Esophagus mucosa (tissue), 1 donor: ENCODE measurements at places on chromosomes 3 and 15.
A peak's percentile ranks its signal among the peaks of the same experiment; 100 is the strongest.

DNA sequence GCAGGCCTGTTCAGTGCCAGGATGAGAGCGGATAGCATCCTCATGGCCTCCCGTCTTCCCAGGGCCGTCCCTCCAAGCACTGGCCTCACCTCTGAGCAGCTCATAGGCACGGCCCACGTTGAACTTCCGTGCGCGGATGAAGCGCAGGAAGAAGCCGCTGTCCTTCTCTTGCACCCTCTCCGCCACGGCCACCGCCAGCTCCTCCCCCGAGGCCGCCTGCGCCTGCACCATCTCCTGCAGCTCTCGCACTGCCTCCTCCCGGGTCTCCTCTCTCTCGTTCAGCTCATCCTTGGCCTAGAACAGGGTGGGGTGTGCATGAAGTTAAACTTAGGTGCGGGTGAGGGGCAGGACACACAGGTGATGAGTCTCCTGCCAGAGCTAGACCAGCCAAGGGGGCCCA, 4.3 kb downstream of the RLBP1 start:
- ATAC-seq: no peak

DNA sequence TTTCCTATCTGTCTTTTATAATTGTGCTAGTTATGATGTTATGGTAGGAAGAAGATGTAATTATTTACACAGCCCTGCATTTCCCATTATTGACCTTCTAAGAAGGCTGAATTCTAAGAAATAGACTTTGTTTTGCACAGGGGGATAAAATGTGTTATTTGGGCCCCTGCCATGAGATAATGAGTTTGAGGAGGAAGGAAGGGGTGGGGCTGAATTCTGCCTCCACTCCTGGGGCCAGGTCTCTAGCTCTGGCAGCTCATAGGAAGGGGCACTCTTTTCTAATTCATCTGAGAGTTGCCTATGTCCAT, 69.2 kb upstream of the GOLGA8B start:
- no peak for ATAC-seq

GRCh38 chr3:133547432-133548041, 25.9 kb upstream of the CDV3 start:
- ATAC-seq: peak; percentile 83

GRCh38 chr15:42107473-42107872, 13.1 kb upstream of the PLA2G4D start:
- ATAC-seq: peak; percentile 78

DNA sequence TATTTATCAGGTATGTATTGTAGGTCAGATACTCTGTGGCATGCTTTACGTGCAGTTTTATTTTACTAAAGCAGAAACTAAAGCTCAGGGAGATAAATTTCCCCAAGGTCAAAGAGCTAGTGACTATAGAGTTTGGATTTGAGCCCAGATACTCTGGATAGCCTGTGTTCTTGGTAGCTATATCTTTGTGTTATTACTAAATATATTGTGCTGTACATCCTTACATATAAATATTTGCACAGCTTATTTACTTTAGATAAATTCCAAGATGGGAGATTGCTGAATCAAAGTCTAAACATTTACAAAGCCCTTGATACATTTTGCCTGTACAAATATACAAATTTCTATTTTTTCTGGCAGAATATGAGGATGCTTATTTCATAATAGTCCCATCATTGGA, 660.9 kb upstream of the NAALADL2 start:
- ATAC-seq: no peak

DNA sequence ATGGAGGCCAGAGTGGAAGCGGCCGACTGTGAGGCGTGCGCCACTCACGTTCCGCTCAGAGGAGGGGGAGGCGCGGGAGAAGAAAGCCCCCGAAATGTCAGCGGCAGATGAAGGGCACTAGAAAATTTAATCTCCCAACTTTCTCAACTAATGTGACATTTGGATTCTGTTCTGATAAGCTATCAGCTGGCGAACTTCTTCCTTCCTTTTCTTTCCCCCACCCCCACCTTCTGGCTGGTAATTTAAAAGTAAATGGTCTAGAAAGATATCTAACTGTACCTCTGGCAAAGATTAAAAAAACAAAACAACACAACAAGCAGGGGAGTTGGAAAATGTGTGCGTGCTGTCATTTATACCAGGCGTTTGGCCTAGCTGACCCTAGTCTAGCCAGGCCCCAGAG, 26.4 kb upstream of the TMEM115 start:
- ATAC-seq: no peak

GRCh38 chr3:77871436-77871835, 831.5 kb downstream of the ROBO2 start:
- no peak for ATAC-seq

DNA sequence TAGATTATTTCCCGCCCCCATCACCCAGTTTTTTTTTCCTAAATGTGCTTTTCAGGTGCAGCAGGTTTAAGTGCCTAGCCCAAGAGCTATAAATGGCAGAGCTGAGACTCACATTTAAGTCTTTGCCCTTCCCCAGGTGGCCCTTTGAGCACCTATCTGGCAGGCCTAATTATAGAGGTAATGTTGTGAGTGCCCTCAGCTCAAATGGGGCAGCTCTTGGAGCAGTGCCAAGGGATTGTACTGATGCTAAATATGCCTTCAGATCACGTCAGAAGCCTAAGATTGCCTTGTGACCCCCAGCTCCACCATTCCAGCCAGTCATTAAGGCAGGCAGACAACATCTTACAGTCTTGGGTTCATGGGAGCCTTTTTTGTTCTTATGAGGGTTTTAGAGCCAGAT, 159.5 kb downstream of the RPLP1 start:
- ATAC-seq: no peak

GRCh38 chr15:68375191-68375631, 56.8 kb downstream of the ITGA11 start:
- no peak for ATAC-seq

DNA sequence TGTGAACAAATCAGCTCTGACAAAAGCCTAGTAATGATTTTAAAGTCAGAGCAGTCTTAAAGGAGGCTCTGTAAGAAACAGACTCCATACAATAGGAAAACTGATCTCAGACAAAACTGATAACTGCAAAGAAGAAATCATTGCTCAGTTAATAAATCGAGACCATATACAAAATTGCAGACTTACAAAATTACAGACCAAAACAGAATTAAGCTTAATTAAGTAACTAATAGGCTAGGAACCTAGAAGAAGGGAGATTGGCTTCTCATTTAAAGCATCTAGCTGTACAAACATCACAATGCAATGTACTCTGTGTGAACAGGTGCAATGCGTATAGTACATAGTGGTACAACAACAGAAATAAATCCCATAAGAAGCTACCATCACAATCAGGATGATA, 46.3 kb downstream of the ZBTB20 start:
- no peak for ATAC-seq

DNA sequence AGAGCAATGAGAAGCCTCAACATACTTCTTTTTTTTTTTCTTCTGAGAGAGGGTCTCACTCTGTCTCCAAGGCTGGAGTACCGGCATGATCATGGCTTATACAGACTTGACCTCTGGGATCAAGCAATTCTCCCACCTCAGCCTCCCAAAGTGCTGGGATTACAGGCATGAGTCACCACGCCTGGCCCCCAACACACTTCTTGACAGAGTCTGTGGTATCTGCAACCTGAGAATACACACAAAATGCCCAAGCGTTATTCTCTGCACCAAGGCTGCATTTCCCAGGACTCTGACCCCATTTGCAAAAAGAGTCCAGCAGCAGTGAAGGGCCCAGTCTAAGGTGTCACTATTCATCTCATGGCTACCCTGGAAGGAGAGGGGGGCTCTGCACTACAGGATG, 42.7 kb upstream of the BLM start:
- no peak for ATAC-seq

DNA sequence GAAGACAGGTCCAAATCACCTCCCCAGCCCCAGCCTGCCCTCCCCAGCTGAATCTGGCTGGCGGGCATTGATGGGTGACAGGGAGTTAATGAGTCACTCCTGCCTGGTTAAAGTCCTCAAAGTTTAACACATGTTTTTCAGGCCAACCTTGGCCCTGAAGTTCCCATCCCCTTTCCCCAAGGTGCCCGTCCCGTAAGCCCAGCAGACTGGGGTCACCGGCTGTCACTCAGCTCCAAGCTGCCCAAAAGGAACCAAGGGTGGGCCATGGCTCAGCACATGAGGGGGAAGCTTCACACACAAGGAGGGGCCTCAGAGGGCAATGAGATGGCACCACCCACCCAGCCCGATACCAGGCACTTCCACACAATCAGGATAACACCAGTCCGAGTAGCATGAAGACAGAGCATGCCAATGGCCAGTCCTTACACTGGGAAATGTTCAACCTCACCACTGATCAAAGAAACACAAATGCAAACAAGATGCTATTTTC, 10.2 kb upstream of the KLF15 start:
- no peak for ATAC-seq

DNA sequence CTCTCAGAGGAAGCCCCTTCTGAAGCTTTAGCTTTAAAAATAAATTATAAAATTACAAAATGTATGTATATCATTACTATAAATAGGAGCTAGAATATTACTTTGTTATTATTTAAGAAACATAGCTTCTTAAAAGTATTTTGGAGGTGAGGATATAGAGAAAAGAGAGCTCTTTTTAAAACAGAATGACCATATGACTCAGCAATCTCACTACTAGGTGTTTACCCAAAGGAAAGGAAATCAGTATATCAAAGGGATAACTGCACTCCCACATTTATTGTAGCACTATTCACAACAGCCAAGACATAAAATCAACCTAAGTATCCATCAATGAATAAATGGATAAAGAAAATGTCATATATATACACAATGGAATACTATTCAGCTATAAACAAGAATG, 119.6 kb downstream of the DMXL2 start:
- ATAC-seq: no peak

DNA sequence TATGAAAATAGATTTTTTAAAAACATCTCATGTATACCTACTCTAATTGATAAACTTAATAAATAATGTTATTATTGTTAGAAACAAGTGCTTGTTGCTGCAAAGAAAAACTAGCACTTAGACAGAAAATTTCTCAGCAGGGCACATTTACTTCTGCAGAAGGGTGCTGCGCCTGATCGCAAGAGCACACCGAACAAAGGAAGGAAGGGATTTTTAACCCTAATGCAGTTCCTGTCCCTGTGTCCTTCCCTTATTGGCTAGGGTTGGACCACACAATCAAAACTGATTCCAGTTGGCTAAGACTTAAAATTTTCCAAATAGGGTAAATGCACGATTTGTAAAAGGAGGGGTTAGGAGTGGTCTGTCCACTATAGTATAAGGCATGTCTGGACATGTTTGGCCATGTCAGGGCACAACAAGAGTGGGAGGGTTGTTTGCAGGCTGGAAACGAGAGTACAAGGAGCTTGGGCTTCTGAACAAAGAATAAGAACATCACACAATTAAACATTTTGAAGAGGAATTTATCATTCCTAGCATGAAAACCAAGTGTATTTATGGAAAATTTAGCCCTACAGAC, 4.7 kb downstream of the DTWD1 start:
- ATAC-seq: no peak

- ATAC-seq: no peak
Measured at GRCh38 chr3:172182797-172183196, 143.4 kb downstream of the FNDC3B start.

GRCh38 chr3:100709842-100710260, 557 bp downstream of the TFG start:
- peak; percentile 15 for ATAC-seq

DNA sequence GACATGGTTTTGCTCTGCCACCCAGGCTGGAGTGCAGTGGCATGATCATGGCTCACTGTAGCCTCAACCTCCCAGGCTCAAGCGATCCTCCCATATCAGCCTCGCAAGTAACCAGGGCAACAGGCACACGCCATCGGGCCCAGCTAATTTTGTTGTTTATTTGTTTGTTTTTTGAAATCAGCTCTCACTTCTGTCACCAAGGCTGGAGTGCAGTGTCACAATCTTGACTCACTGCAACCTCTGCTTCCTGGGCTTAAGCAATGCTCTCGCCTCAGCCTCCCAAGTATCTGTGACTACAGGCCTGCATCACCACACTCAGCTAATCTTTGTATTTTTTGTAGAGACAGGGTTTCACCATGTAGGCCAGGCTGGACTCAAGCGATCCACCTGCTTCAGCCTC, 26.3 kb upstream of the PLCH1 start:
- no peak for ATAC-seq

DNA sequence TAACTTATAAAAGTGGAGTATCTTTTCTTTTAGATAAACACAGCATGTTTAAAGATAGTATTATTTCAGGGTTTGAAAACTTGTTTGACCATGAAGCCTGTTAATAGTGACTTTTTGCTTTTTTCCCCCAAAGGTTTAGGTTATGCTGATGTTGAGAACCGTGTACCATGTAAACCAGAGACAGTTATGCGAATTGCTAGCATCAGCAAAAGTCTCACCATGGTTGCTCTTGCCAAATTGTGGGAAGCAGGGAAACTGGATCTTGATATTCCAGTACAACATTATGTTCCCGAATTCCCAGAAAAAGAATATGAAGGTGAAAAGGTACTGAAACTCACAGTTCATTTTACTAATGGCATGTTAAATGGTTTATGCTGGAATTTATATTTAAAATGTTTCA, 5.1 kb downstream of the LACTB start:
- no peak for ATAC-seq

- ATAC-seq: no peak
Measured at GRCh38 chr15:85620690-85621049, 174.1 kb downstream of the KLHL25 start.

- peak; percentile 84 for ATAC-seq
Measured at GRCh38 chr3:5194801-5195509, 7.4 kb downstream of the EDEM1 start.

DNA sequence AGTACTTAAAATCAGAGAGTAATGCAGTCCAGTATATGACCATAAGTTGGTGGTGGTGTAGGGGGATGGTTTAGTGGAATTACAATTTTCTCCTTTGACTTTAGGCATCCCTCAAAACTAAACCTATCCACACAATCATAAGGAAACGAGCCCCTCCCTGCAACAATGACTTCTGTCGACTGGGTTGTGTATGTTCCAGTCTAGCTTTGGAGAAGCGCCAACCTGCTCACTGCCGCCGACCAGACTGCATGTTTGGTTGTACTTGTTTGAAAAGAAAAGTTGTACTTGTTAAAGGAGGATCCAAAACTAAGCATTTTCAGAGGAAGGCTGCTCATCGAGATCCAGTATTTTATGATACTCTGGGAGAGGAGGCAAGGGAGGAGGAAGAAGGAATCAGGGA, 52.8 kb downstream of the MGA start:
- ATAC-seq: no peak

GRCh38 chr3:169034401-169034800, 629.1 kb downstream of the MECOM start:
- no peak for ATAC-seq

- no peak for ATAC-seq
Measured at GRCh38 chr3:33722191-33722590, 4.1 kb upstream of the CLASP2 start.

GRCh38 chr3:23830869-23831484, 25.2 kb downstream of the UBE2E1 start:
- peak; percentile 85 for ATAC-seq

DNA sequence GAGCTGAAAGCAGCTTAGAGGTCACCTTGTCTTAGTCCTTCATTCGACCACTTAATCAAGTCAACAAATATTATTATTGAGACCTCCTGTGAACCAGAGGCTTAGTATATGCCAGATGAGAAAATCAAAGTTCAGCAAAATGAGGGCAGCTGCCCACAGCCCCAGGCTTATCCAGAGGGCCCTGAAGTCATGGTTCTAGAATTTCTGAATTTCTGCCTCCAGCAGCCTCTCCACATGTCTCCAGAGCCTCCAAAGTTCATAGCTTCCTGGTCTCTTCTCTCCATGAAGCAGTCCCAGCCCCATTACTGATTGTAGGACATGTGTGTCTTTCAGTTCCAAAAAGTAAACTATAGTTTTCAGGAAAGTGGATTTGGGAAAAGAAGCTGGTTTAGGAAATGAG, 96.9 kb upstream of the TSC22D2 start:
- no peak for ATAC-seq

GRCh38 chr3:155110022-155110421, 29.9 kb downstream of the MME start:
- ATAC-seq: no peak

GRCh38 chr3:60912876-60913275, 338.4 kb downstream of the FHIT start:
- peak; percentile 91 for ATAC-seq
